ENCODE measurements at places on chromosomes 4 and X.

DNA sequence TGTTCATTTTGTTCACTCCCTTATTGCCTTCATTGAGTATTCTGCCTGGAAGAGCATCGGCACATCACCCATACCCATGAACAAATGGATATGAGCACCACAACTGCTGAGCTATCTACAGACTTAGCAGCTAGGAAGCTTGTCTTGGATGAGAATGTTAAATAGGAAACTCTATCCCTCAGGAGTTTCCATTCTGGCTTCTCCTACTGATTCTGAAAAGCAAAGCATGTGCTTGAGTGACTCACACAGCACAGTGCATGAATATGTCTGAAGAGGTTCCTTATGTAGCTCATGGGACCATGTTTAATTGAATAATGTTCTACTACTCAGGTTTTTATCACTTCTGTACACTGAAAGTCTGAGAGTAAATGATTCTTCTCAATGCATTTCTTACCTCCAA is 57.3 kb upstream of the MXRA5 start:
- no peak for DNase-seq

- DNase-seq = no peak
These were observed 869 bp downstream of the TMEM184C start for GRCh38 chr4:147617841-147618691.

GRCh38 chr4:72665171-72665968 is 96.3 kb upstream of the ADAMTS3 start:
- DNase-seq = no peak

GRCh38 chrX:79065696-79066095 is 78.8 kb upstream of the GPR174 start:
- DNase-seq = no peak

DNA sequence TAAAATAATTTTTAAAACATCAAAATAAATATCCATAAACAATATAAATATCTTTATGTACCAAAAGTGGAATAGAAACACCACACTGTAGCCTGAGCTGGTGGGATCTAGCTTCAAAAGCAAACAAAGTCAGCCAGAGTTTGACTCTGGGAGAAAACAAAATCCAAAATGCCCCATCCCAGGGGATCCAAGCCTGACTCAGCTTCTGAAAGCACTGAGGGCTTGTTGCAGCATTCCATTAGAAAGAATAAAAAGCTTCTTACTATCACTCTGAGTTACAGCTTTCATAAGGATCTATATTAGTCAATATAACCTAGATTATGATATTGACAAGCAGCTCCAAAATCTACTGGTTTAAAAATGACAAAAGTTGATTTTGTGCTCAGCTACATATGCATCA is 149.7 kb upstream of the ANKRD50 start:
- DNase-seq = no peak

DNA sequence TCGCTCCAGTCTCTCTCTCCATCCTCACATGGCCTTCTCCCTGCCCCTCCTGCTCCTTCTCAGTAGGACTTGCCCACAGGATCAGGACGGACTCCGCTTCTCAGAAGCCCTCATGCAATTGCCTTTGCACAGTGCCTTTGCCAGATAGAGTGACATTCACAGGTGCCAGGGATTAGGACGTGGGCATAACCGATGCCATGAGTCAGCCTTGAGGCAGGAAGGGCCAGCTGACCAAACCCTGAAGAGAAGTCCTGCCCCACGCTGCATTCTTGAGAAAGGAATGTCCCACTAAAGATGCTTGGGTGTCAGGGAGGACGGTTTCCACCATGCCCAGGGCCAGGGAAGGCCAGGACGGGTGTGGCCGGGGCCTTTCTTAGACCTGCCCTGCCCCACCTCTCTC is 6.6 kb upstream of the GRPEL1 start:
- DNase-seq = no peak

GRCh38 chr4:108350332-108350731 is 181.6 kb upstream of the LEF1 start:
- DNase-seq = no peak

GRCh38 chrX:107744868-107745267 is 30.7 kb downstream of the TSC22D3 start:
- DNase-seq = no peak

DNA sequence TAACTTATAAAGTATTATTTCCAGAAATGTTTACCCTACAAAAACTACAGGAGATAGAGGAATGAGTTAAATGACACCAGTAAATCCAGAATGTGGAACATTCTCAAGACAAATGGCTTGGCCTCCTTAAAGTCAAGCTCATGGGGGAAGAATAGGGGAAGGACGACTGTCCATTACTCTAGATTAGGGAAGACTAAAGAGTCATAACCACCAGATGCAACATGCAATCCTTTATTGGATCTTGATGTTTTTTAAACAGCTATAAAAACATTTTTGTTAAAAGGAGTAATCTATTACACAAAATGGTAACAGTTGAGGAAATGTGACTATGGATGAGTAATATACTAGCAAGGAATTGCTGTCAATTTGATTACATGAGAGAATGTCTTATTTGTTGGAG is 11.1 kb downstream of the ACOT9 start:
- DNase-seq = no peak

DNA sequence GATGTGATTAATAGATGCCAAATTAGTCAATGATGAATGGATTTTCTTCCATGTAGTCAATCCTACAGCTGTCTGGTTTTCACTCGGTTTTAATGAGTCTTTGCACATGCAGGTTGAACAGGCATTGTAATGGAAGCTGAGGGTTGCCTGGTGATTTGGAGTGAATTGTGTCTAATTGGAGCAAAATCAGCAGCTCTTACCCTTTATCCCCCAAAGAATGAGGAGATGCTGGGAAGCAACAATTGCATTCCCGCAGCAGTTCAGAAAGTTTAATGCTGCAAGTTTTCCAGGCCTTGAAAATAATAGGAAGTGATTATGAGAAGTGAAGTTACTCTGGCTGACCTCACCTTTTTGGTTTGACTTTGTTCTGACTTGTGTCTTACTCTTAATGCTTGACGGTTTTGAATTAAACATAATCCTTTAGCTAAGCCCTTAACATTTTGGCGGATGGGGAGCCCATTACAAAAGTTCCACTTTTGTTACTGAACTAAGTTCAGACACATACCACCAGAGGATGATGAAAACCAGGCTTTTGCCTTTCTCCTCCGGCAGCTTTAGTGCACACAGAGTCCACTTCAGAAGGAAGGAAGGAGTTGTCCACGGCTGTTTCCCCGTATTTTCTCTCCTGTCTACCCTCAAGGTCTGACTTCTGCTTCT is 78.8 kb upstream of the TBC1D9 start:
- no peak for DNase-seq

GRCh38 chr4:183139058-183139750 is 40.1 kb downstream of the WWC2 start:
- no peak for DNase-seq

DNA sequence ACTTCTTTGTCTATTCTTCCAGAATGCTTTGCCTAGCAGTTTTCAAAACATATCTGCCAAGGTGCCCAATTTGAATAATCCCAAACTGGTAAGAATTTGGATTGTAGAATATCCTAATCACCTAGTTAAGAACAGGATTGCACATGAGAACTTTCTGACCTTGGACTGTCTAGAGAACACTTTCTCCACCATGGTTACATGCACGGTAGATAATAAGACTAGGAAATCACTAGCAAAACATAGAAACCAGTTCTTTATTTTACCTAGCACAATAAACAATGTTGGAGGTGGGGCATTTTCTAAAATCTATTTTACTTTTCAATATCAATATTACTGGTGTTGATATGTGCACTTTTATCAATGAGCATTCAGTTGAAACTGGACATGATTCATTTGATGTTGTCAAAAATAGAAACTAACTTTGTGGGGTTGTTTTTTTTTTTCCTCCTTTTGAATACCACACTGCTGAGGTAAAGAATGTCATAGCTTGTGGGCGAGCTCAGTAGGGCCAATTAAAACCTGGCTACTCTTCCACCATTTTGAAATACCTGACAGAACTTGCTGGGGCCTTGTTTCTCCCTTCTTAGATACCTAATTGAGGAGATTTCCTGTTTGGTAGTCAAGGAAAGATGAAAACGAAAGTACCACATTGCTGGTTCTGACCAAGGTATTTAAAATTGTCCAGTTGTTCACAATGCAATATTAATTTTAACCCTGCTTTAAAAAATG is 10.4 kb downstream of the MID1IP1 start:
- no peak for DNase-seq

GRCh38 chr4:81453024-81453423 is 18.7 kb downstream of the RASGEF1B start:
- no peak for DNase-seq

DNA sequence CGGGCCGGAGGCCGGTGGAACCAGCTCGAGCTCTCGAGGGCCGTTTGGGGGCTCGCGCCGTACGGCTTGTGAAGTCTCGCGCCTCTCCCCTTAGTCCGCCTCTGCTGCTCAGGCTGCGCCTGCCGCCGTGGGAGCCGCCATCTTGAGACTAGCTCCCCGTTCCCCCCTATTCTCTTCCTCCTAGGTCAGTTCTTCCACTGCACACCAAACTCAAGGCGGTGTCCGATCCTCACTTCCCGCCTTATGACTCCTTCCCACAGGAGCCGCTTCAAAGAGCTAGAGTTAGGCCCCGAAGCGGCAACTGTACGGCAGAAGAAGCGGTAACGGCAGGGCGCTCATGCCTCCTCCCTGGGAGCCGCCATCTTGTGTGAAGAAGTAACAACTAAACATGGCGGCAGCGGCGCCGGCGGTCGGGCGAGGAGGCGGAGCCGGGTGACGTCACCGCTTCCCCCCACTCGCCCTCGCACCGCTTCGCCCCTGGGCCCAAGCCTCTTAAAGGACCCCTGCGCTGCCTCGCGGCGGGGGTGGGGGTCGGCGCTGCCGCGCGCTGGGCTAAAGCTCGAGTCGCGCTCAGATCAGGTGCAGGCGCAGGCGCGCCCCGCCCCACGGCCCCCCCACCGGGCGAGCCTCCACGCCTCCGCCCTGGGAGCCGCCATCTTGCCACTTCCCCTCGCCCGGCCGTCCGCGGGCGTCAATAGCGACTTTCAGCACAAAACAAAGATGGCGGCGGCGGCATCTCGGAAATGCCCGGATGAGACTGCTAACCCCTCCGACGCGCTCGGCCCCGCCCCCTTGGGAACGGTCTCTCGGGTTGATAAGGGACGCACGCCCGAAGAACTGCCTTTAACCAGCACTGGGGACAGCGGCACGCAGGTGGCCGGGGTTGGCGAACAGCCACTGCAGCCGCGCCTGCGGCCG is at the start of gene HCFC1:
HCFC1 (minus strand) TSS at position 369 of the 918 bp plus-strand sequence. CDS start 978 bp downstream, outside the sequence.
- DNase-seq = no peak
